ENCODE measurements at places on chromosomes 12 and 14.
A peak's percentile ranks its signal among the peaks of the same experiment; 100 is the strongest.

DNA sequence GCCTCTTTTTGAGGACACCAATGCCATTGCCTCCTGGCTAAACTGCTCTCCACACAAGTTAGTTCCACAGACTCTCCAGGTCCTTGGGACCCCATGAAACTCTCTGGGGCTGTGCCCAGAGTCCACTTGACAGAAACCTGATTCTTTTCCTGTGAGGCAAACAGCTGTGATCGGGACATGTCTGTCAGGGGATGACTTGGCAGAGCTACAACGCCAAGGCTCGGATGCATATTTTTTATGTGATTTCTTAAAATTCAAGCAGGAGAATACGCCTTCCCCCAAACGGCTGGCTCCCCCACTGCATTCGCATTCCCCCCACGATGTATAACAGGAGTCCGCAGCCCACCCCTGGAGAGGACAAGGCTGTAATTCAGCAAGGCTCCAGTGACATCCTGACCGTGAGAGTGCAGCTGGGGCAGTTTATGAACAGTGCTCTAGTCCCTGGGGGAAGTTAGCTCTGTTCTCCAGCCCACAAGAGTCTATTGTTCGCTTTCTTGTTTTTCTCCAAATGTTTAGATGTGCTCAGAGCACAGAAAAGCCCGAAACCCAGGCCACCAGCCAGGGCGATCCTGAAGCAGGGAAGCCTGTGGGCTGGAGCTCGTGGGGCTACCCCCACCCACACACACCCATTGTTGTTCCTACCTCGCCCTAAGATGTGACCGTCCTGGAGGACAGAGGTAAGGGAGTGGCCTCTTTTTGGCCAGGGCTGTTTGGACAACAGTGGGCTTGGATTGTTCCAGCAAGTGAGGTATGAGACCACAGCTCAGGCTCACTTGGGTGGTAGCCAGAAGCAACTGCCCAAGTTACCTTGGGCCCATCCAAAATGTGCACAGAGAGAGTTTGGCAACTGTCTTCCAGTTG is 159.5 kb downstream of the ZFP36L1 start:
- no peak for DNase-seq

DNA sequence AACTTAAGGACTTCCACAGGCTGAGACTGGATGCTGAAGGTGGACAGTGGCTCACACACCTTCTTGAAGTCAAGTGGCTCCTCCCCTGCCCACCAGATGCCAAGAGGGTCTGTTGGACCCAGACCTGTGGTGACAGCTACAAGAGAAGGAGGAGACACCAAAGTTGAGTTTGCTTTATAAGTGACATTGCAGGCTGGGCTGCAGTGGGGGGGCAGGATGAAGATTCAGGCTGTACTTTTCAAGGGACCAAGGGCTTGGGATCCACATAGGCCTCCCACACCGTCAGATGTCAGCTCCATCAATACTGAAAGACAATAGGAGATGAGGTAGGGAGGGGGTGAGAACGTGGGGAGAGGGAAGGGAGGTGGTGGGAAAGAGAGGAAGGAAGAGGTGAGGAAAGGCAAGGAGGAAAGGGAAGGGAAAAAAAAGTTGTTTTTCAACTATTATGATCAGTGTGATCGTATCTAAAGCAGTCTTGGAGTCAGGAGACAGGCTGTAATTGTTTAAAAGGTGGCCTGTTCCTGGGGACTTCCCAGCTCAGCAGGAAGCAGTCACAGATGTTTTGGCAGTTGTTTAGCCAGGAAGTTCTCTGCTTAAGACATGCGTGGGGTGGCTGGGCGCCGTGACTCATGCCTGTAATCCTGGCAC is 84.1 kb upstream of the RESF1 start:
- peak; percentile 91 for DNase-seq

DNA sequence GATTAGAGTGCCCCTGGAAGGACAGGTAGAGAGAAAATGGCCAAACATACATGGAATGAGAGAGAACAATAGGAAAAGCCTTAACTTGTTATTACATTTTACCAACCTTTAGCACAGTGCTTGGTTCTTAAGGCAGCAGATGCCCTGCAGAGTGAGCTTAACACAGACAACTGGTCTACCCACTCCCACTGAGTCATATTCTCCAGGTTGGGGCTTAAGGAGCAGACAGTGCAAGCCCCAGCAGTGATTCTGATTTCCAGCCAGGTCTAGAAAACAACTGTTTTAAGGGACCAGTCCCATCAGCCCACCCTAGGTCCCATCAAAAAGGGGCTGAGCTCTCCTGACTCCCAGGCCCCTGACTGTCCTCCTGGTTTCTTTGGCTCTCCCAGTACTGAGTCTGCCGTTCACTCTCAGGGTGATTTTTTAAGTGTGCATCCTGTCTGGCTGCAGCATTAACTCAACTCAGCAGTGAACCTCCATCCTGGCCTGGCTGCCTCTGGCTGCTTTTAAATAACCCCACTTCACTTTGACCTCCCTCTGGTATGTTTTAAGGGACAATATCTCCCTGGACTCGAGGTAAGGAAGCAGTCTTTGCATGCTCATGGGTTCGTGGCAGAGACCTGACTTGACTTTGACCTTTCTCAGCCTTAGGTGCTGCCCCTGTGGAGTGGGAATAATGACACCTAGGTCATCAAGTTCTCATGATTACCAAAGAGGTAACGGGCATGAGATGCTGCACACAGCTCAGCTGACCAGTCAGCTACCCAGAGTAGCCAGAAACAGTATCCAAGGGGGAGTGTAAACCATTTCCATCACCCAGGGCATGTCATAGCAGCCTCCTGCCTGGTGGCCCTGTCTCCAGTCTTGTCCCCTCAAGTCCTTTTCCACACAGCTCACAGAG is 210.7 kb upstream of the PWP1 start:
- no peak for DNase-seq

GRCh38 chr14:28831126-28831525 is 64.5 kb downstream of the FOXG1 start:
- DNase-seq, result no peak

GRCh38 chr14:45891417-45892080 is 638.5 kb upstream of the MIS18BP1 start:
- DNase-seq, result no peak

GRCh38 chr12:74538491-74539258 is 1.0 kb downstream of the ATXN7L3B start:
- peak; percentile 41 for DNase-seq

DNA sequence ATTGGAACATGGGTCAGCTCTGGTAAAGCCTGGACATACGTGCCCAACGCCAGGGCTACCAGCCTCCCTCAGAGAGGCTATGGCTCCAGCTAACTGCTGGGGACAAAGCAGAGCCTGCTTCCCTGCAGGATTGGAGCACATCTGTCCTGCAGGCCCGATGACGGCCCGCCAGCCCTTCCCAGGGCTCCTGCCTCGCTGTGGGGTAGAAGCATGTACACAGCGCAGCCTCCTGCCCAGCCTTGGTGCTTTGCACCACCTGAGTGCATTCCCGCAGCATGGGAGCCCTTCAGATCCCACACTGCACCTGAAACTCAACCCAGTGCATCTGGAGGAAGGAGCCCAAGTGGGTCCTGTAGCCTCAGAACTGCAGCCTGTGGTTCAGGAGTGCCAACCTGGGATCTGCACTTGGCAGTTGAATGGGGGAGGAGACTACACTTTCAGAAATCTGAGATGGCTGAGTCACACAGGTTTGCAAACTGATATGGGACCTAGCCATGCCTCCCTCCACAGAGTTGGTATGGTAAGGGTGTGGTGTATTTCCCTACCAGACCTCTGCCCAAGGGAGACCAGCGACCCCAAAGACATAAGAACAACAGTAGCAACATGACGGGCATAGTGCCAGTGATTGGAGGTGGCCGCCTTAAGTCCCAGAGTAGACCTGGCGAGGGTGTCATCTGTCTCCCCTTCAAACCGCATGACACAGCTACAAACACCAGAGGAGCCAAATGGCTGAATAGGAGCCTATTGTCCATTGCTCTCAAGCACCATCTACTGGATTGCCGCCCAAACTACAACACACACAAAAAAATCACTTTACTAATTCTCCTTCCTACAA is 273.9 kb upstream of the MIS18BP1 start:
- DNase-seq, result no peak

GRCh38 chr12:108348842-108349241 is 9.7 kb upstream of the CMKLR1 start:
- DNase-seq, result no peak

Measured in CD4-positive, alpha-beta T cell (primary cell).